ENCODE measurements at places on chromosomes 3 and 15.

- DNase-seq, result no peak
Observed at GRCh38 chr3:61805510-61806080, 244.2 kb downstream of the PTPRG start.

GRCh38 chr15:51086409-51086808 is 8.3 kb downstream of the TNFAIP8L3 start:
- DNase-seq, result no peak

DNA sequence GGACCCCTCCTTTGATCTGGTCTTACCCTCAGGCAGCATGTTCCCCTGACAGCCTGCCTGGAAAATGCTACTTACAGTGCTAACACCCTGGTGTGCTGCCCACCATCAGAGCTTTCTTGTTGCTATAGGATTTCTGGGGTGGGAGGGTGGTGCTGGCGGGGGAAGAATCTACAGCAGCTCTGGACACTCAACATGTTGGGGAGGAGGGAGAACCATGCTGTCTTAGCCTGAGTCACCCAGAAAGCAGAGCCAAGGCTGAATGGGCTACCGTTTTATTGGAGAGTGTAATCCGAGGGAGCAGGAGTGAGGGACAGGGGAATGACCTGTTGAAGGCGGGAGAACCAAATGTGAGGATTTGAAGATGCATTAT is 45.6 kb downstream of the MFSD1 start:
- DNase-seq, result no peak

DNA sequence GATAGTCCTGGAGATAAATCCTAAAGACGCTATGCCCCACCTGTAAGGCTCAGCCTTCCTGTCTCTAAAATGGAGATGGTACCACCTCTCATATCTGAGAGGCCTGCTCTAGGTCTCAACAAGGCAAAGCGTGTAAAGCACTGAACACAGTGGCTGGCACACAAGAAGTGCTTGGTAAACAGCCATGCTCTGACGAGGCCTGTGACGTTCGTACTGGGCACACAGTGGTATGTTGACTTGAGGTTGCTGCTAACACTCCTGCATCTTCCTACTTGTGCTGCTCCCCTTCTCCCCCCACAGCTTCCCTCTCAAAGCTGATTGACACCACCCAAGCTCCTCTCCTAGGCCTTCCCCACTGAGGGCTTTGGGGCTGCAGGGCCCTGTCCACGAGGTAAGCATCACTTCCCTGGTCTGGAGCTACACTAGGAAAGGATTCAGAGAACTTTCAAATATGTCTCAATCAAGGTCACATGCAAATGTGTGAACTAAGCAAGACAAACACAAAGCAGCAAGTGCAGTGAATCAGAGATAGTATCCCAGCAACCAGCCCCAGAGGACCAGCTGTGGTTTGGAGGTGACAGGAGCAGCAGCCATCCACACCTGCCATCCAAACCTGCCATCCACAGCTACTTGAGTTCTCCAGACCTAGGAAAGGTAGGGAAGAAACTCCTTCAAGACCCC is 177.5 kb downstream of the STT3B start:
- DNase-seq, result no peak

GRCh38 chr3:69218079-69218478 is 95.7 kb upstream of the LMOD3 start:
- no peak for DNase-seq

DNA sequence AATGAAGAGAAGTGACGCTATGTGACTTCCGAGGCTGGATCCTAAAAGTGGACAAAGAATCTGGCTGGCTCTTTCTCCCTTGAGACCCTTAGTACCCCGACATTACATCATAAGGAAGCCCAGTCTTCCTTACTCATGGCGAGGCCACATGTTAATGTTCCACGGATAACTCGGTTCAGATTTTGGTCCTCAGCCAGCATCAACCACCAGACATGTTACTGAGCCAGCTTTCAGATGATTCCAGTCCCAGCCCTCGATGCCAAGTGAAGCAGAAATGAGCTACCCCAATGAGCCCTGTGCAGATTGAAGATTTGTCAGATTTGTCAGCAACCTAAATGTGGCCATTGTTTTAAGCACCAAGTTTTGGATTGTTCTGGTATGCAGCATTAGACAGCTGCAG is 46.6 kb downstream of the SLCO2A1 start:
- DNase-seq, result no peak

- DNase-seq, result no peak
Observed at GRCh38 chr3:135706758-135707375, 258.7 kb upstream of the PPP2R3A start.

DNA sequence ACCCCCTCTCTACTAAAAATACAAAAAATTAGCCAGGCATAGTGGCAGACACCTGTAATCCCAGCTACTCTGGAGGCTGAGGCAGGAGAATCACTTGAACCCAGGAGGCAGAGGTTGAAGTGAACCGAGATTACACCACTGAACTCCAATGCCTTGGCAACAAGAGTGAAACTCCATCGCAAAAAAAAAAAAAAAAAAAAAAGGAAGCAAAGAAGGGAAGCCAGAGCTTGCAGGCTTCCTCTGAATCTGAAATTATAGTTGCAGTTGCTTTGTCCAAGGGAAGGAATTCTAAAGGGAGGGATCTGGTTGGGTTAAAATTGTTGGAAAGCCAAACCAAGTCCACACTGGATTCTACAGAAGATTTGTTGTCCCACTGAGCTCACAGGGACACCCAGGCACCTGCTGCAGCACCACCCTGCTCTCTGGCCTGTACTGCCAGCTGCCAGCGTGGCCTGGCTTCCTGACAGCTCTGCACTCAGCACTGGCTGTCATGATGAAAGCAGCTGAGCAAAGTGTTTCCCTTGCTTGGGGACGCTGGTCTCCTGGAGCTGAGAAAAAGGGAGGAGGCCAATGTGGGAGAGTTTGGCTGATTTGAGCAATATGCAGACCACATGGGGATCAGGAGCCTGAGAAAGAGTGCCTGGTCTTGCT is 88.8 kb upstream of the HES1 start:
- no peak for DNase-seq

- DNase-seq, result no peak
Observed at GRCh38 chr15:41926185-41927056, 32.6 kb upstream of the SPTBN5 start.

GRCh38 chr3:61288446-61288845 is 37.2 kb upstream of the FHIT start:
- DNase-seq, result no peak

DNA sequence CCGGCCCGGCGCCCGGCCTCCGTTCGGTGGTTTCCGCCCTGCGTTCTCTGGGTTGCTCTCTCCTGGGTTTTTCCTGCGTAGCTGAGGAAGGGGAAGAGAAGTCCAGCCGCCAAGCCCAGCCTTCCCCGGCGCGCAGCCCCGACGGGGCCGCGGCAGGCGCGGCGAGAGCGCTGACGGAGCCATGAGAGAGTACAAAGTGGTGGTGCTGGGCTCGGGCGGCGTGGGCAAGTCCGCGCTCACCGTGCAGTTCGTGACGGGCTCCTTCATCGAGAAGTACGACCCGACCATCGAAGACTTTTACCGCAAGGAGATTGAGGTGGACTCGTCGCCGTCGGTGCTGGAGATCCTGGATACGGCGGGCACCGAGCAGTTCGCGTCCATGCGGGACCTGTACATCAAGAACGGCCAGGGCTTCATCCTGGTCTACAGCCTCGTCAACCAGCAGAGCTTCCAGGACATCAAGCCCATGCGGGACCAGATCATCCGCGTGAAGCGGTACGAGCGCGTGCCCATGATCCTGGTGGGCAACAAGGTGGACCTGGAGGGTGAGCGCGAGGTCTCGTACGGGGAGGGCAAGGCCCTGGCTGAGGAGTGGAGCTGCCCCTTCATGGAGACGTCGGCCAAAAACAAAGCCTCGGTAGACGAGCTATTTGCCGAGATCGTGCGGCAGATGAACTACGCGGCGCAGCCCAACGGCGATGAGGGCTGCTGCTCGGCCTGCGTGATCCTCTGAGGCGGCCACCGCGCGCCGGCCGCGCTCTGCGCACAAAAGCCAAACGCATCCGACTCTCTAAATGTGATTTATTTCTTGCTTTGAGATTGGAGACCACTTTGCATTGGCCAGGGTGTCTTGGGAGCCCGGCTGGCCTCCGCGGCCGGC is 727 bp downstream of the RAP2B start:
- no peak for DNase-seq

DNA sequence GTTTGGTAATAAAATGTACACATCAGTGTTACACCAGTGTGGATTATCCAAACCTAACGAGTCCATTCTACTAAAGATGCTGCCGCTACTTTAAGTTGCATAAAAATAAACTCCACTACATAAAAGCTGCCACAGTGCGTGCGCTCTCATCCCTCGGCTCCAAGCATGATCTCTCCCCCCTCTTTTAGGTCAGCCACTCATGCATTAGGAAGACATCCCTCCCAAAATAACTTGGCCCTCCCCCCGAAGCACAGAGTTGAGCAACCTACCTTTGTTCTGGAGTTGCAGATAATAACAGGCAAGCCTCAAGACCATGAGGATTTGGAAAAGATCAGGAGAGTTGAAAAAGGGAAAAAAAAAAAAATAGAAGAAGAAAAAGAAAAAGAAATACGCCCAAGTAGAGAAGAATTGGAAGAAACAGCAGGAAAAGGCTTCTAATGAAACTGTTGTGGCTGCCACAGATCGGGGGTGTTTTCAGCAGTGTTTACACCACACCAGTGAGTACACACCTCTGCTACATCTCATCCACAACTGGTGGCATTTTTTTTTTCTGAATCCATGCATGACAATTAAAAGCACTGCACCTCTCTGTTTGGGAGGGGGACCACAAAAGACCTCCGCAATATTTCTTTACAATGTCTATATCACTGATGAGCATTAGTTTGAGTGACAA is 339.2 kb downstream of the FOXP1 start:
- DNase-seq, result no peak

GRCh38 chr3:67362686-67363085 is 291.7 kb downstream of the SUCLG2 start:
- no peak for DNase-seq

DNA sequence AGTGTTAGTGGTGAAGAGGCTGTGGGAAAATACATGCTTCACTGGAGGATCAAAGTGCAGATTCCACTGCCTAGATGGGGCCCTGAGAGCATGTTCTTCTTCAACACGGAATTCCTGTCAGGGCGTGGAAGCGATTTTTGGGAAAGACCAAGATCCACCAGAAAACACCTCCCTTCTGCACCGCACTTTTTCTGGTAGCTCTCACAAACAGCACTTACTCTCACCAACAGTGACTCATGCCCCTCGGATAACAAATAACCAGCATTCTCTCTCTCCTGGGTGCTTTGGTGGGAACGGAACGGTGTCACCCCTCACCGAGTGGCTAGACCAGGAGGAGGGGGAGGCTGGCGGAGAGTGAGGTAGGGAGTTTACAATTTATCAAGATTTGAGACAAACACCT is 40.1 kb downstream of the ADAMTSL3 start:
- DNase-seq, result no peak

DNA sequence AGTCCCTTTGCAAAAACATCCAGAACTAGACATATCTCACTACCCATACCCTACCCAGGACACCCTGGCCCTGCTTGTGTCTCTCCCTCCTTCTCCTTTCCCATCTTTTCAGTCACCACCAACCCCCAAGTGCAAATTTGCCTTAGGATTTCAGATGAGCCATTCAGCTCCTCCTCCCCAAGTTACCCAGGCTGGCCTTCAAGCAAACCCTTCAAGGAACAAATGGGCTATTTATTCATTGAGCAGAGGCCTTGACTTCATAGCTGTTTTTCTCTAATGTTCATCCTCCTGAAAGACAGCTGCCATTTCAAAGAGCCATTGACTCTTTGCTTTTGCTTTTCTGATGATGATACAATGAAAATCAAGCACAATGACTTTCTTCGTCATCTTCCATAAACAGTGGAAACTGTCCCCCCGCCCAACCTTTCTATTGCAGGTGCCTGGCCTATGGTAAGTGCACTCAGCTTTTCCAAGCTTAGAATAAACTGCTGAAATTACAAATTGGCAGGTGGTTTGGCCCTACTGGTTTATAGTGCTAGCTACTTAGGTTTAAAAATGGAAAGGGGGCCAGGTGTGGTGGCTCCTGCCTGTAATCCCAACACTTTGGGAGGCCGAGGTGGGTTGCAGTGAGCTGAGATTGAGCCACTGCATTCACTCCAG is 26.1 kb upstream of the KLHL6 start:
- no peak for DNase-seq

DNA sequence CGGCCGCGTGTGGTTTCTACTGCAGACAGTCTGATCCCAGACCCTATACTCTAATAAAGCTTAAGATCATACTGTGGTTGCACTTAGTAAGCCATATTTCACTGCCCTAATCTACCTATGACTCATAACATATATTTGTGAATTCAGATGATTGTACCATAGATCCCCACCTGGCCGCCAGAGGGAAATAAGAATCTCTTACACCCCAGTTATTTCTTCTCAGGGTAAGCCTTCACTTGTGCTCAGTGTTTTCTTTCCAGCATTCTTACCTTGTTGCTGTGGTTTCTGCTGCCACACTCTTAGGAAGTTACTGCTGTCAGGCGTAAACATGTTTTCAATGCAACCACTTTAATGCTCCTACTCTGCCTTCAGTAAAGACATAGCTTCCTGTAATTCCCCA is 105.9 kb downstream of the B3GALNT1 start:
- DNase-seq, result no peak

DNA sequence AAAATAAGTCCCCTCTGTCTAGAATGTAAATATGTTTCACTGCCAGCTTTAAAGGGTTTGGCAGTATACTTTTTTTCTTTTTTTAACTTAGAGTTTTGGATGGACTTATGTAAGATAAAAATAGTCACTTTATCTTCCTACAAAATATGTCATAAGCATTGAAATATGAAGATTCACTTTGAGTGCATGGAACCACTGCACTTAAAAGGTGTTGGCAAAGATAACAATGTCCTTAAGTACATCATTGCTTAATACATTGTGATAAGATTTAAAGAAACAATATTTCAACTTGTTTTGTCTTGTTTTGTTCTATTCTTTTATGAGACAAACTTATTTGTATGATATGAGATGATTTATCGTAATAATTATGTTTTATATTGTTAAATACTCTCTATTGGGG is 66.3 kb upstream of the NAALADL2 start:
- no peak for DNase-seq

- DNase-seq, result no peak
Observed at GRCh38 chr3:33155301-33155700, 41.5 kb downstream of the CRTAP start.

- no peak for DNase-seq
Observed at GRCh38 chr15:60917461-60918145, 311.5 kb downstream of the RORA start.

GRCh38 chr3:484341-484740 is 287.8 kb downstream of the CHL1 start:
- no peak for DNase-seq

- DNase-seq, result no peak
Observed at GRCh38 chr15:88981244-88982215, 68.4 kb upstream of the MFGE8 start.

GRCh38 chr3:167091226-167091625 is 288.9 kb downstream of the ZBBX start:
- DNase-seq, result no peak

GRCh38 chr3:191320316-191320715 is 8.9 kb upstream of the CCDC50 start:
- no peak for DNase-seq
